SW 1271 (cell line): ENCODE measurements at places on chromosomes 11 and 22.

DNA sequence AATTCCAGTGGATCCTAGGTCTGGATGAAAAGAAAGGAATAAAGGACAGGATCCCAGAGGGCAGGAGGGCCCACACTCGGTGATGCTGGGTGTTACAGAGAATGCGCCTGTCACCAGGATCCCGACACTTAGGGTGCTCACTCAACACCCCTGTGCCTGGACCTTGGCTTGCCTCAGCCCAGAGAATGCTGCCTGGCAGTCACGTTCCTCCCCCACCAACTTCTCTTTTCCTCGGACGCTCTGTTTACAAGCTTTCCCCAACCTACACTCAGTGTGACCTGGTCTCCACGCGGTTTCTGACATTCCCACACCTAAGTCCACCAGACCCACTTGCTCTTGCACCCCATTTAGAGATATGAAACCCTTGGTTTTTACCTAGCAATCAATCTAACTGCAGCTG is 38.0 kb upstream of the ETS1 start:
- DNase-seq, result no peak

GRCh38 chr22:24926849-24927579 is 19.5 kb downstream of the LHFPL7 start:
- no peak for DNase-seq

DNA sequence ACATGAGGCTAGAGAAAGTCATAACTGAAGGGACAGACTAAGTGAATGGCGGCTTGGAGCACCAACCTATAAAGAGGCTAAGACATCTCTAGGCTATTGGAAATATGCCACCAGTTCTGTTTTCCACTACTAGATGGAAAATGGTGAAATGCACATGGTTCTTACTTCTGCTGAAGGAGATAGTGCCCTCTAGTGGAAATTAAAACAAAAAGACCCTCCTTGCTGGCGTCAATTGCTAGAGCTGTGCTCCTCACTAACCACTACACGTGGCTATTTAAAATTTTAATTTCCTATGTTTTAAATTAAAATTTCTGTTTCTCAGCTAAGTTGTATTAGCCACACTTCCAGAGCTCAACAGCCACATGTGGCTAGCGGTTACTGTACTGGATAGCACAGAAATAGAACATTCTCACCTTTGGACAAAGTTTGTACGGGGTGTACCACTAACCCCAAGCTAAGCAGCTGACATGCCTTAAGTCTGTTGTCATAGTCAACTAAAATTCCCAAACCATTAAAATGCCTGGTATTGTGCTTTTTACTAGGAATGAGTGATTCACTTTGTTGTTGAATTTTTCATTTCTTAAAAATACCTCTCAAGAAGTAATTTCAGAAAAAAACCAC is 34.1 kb upstream of the CALCA start:
- no peak for DNase-seq

GRCh38 chr11:113329725-113330124 is 15.3 kb downstream of the TTC12 start:
- DNase-seq, result no peak

DNA sequence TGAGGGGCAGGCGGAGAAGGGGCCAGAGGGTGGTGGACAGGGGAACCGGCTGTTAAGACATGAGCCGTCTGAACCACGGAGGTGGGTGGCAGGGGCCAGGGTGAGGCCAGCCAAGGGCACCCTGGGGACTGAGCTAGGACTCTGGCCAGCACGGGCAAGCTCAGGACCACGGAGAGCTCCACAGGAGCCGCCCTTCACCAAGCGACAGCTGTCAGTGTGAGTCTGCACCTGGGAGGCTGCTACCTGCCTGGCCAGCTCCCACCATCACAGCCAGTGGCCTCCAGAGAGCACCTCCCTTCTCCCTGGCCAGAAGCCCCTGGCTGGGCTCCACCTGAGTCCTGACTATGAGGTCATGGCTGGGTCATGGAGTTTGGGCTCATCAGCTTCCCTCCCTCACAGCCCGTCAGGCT is 21.6 kb downstream of the MGAT3 start:
- DNase-seq, result no peak

DNA sequence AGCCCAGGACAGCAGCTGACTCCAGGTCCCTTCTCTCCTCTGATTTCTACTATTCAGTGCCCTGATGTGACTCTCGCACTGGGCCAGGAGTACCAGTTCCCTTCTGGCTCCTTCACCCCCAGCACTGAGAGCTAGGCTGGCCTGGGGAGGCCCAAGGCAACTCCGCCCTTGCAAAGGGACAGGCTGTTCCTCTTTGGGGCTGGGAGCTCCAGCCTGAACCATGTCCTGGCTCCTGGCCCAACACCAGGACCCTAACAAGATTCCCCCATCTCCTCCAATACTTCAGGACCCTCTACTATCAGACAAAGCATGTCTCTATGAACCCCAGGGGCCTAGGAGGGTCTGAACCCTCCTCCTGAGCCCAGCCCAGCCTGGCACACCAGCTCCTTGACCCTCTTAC is 12.5 kb downstream of the CREB3L1 start:
- DNase-seq, result no peak

GRCh38 chr22:19964701-19965386 is 23.2 kb upstream of the TXNRD2 start:
- DNase-seq, result no peak

GRCh38 chr22:49788504-49788903 is 39.2 kb downstream of the BRD1 start:
- DNase-seq, result no peak

DNA sequence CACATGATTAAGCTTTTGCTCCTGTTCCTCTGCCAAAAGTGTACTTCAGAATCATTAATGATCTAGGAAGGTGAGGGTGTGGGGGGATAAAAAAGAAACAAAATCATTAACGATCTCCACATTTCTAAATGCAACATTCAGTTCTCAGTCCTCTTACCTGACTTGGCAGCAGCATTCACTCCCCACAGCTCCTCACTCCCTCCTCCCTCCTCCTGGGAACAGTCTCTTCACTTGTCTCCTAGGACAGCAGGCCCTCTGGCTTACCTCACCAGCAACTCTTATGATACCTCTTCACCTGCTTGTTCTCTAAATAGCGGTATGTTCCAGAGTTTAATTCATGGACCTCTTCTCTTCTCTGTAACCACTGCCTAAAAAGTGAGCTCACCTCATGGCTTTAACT is 56.5 kb upstream of the APOA1 start:
- DNase-seq, result no peak

GRCh38 chr22:44710474-44711240 is 8.7 kb downstream of the PRR5 start:
- DNase-seq, result no peak

DNA sequence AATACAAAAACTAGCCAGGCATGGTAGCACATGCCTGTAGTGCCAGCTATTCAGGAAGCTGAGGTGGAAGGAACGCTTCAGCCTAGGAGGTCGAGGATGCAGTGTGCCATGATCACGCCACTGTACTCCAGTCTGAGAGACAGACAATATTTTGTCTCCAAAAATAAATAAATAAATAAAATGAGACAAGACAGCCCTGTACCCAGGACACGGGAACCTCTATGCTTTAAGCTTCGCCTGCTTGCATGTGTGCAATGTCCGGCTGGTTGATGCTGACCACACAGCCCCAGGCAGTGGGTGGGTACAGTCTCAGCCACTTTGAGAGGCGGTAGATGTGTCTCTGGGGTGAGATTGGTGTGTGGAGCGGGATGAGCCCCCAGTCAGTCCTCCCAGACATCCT is 52.0 kb upstream of the MPEG1 start:
- DNase-seq, result no peak

DNA sequence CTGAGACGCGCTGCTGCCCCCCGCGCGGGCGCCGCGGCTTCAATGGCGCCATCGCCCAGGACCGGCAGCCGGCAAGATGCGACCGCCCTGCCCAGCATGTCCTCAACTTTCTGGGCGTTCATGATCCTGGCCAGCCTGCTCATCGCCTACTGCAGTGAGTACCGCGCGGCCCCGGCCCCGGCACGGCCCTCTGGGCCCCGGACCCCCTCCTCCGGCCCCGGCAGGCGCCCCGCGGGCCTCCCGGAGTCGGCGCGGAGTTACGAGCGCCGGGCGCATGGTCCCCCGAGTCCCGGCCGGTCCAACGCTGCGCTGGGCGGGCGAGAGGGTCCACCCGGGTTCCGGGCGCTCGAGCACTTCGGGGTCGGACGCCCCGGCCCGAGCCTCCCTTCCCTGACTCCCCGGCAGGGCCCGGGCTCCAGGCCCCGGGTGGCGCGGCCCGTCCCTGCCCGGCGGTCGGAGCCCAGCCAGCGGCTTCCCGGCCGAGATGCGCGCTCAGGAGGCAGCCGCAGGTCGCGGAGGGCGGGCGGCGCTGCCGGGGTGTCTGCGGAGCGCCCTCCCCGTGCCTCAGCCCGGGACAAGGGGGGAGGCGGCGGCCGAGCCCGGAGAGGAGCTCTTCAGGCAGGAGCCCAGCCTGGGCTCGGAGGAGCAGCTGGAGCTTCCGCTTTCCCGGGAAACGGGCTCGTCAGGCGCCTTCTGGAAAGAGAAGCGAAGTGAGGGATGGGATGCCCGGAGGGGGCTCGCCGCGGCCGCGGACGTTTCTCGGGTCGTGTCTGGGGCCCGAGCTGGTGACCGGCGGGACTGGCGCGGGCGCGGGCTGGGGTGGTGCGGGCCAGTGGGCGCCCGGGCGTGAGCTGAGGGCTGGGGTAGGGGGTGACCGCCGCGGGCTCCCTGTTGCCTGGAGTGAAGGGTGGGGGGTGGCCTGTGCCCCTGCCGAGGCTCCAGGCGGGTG is 1337.8 kb downstream of the BRD1 start:
- DNase-seq, result no peak

DNA sequence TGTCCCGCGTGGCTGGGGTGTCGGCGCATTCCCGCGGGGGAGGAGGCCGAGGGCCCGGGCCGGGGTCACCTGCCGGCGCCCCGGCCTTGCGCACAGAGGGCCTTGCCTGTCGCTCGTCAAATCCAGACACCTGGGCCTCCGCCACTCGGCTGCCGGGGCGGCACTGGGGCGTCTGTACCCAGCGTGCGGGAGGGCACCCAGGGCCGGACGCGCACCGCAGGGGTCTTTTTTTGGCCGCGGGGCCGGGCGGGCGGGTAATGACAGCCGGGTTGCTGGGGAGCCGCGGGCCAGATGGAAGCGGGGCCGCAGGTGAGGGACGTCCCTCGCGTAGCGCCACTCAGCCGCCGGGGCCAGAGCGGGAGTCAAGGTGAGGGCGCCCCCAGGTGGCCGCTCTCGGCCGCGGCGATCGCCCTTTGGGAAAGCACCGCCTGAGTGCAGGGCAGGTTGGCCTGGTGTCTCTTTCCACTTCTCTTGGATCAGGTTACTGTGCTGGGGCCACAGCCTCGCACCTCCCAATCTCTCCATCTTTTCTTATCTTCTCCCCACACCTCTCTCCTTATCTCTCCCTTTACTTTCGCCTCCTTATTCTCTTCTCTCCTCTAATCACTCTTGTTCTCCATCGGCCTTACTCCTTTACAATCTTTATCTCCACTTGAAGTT is 3.5 kb downstream of the PHLDB1 start:
- DNase-seq, result no peak
